ENCODE measurements at places on chromosomes 5 and 9. TPM values are rescaled to one million over a fixed set of nuclear protein-coding genes. Genes with fewer than 3 reads are reported as not detected.

- H3K4me3 ChIP-seq = peak overlapping the region; percentile 94
- peak overlapping the region; percentile 94 for H3K27ac ChIP-seq
- peaks cover 24% of the 10 kb centered on the region for H3K4me1 ChIP-seq
- no peaks in the 10 kb centered on the region for H3K27me3 ChIP-seq
- DNase-seq = peak; percentile 83
- H3K36me3 ChIP-seq = no peaks in the 10 kb centered on the region
These were observed 1.0 kb downstream of the KLF4 start for GRCh38 chr9:107488375-107489143.

DNA sequence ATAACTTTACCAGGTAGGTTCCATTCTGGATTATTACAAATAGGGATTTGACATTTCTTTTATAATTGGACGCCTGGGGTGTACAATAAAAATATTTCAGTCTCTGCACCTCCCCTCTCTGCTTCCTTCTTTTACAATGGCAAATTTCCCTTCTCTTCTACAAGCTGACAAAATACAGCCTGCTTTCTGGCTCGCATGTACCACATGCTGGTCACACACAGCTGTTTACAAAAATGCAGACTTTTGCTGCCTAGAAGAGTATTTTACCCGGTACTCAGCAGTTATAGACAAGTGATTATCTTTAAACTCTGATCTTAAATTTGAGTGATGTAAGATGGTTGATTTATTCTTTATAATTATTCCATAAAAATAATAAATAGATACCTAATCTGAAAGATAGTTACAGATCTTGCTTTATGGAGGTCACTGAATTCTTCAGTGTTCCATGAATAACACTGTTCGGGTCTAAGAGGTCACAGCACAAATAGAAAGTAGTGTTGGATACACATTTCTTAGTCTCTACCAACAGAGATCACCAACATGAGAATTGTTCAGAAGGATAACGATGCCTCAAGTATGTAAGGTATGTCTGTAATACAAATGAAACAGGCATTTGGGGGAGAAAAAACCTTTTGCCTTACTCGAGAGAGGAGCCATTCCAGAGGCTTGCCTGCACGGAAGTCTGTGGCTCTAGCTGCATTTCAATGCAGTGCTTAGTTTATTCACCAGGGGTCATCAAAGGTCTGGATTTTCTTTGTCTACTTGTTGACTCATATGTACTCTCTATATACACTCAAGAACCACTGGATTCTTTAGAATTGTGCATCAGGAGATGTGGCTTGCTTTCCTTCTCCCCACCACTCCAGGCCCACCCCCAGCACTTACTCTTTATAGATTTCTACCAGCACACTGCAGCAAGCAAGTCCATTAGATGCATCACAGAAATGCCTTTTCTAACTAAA lies 206.6 kb upstream of the RFX3 start:
- H3K36me3 ChIP-seq = no peaks in the 10 kb centered on the region
- no peak for DNase-seq
- no peaks in the 10 kb centered on the region for H3K27me3 ChIP-seq

DNA sequence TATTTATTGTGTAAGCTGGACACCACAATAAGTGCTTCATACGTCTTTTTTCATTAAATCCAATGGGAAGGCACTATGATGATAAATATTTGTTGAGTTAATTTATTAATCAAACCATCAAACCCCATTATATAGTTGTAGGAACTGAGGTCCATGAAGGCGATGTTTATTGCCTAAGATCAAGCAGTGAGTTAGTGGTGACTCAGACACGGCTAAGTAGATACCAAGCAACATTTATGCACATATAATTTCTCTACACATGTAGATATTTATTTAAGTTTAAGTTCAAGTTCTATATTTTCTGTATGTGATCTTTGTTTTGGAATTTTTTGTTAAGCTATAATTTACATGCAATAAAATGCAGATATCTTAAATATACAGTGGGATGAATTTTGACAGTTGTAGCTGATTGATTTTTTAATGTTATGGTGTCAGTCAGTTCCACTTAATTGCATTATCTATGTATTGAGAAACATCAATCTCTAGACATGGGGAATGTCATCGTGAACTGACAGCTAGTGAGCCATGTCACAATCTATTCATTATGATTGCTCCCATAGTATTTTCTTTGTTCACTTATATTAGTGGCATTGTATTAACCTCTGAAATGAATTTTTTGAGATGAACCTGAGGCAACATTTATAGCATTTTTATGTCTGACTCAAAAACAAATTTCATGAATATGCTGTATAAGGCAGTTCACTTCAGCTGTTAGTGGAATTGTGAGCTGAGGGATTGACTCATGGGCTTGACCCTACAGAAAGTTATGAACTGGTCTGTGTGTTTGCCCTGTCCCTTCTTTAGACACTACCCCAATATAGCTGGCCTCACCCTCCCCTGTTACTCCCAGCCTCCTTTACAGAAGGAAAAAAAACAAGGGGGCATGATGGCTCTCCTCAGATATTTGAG lies 11.9 kb upstream of the GARNL3 start:
- no peak for DNase-seq
- H3K36me3 ChIP-seq = no peaks in the 10 kb centered on the region
- no peak overlapping the region for H3K27ac ChIP-seq
- no peak overlapping the region for H3K4me3 ChIP-seq
- peaks cover 7% of the 10 kb centered on the region for H3K4me1 ChIP-seq

DNA sequence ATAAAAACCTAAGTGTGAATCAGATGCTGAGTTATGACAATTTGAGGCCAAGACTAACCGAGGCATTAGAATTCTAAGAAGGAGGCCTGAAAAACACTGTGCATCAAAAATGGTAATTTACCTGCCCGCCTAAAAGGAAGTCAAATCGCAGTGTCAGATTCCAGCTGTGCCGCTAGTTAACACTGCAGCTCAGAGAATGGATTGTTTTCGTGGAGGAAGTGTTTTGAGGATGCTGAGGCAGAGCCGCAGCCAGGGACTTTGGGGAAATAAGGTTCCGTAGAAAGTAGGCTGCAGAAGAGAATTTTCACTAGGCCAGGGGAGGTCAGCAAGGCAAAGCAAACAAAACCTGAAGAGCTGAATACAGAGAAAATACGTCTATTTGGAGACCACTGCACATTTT lies 226.4 kb upstream of the ISL1 start:
- H3K27ac ChIP-seq = no peak overlapping the region
- no peaks in the 10 kb centered on the region for H3K36me3 ChIP-seq

DNA sequence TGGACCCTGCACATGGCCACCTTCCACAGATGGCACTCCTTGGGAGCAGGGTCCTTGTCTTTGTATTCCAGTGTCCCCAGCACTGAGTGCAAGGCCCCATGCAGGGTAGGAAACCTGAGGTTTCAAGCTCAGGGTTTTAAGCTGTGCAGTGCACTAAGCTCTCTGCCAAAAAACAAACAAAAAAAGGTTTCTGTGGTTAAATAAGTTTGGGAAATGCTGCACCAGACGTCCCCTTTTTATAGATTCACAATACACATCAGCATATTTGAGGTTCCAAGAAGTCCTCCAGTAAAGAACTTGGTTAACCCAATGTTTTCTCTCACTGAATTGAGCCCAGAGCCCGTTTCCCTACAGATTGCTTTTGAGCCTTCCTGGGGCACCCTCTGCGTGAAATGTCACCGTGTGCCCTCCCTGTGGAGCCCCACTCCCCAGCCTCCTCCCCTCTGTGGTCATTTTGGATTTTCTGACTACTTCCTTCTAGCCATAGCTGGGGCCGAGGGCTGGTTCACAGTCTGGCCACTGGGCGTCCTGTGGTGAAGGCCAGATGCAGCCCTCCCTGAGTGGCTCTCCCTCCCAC lies 17.1 kb downstream of the DELE1 start:
- H3K27ac ChIP-seq = peak overlapping the region; percentile 8
- H3K36me3 ChIP-seq = peaks cover 17% of the 10 kb centered on the region
- no peaks in the 10 kb centered on the region for H3K27me3 ChIP-seq
- no peak for DNase-seq
- H3K4me1 ChIP-seq = peaks cover 19% of the 10 kb centered on the region
- no peak overlapping the region for H3K4me3 ChIP-seq

- peaks cover 12% of the 10 kb centered on the region for H3K4me1 ChIP-seq
- no peak overlapping the region for H3K4me3 ChIP-seq
- DNase-seq = peak; percentile 48
- H3K27ac ChIP-seq = no peak overlapping the region
- no peaks in the 10 kb centered on the region for H3K27me3 ChIP-seq
These were observed 6.8 kb downstream of the TRIM7 start for GRCh38 chr5:181198106-181198685.

GRCh38 chr5:79963261-79964061 lies 27.6 kb downstream of the MTX3 start:
- no peaks in the 10 kb centered on the region for H3K36me3 ChIP-seq
- no peak for DNase-seq
- H3K27me3 ChIP-seq = peaks cover 5% of the 10 kb centered on the region
- H3K27ac ChIP-seq = no peak overlapping the region

GRCh38 chr5:114524221-114524620 lies 162.4 kb downstream of the KCNN2 start:
- H3K36me3 ChIP-seq = no peaks in the 10 kb centered on the region
- no peak overlapping the region for H3K27ac ChIP-seq
- H3K4me3 ChIP-seq = no peak overlapping the region
- DNase-seq = no peak

DNA sequence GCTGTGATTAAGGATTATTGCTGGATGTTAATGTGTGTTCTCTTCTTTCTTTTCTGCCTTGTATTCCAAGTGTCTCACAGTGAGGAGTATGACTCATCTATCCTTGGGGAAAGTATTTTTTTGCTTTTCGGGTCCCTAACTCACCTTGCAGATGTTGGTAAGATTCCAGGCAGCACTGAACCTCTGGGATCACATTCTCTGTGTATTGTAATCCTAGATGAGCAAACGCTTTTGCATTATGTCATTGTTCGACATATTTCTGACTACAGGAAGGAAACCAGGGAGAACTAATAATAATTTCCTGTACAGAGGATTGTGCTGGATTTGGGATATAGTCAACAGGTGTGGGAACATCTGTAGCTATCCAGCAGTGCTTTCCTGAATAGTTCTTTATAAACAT lies 246.1 kb upstream of the TUT7 start:
- no peak for DNase-seq
- no peak overlapping the region for H3K4me3 ChIP-seq
- H3K4me1 ChIP-seq = no peaks in the 10 kb centered on the region

DNA sequence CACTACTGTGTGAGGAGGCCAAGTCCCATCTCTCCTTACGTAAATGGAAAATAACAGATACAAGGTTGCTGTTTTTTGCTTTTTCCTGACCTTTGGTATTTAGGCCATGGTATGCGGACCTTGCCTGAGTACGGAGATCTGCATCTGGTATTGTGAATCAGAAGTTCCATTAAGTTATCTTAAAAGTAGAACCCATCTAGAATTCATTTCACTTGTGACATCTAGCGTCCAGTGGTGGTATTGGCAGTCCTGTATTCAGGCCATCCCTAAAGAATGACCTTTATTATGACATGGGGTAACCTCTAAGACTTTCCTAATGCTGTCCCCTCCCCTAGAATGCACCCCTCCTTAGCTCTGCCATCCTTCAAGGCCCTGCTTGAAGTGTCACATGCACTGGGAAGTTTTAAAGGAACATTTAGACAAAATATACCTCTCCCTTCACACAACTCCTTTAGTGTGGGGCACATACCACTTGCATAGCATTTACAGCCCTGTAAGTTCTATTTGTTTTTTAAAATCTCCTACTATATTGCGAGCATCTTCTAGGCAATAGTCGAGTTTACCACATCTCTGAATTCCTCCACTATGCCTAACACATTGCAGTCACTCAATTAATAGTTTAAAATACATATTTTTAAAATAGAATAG lies 1.9 kb upstream of the SPDL1 start:
- no peak overlapping the region for H3K4me3 ChIP-seq
- H3K27me3 ChIP-seq = no peaks in the 10 kb centered on the region
- no peak for DNase-seq
- no peak overlapping the region for H3K27ac ChIP-seq

DNA sequence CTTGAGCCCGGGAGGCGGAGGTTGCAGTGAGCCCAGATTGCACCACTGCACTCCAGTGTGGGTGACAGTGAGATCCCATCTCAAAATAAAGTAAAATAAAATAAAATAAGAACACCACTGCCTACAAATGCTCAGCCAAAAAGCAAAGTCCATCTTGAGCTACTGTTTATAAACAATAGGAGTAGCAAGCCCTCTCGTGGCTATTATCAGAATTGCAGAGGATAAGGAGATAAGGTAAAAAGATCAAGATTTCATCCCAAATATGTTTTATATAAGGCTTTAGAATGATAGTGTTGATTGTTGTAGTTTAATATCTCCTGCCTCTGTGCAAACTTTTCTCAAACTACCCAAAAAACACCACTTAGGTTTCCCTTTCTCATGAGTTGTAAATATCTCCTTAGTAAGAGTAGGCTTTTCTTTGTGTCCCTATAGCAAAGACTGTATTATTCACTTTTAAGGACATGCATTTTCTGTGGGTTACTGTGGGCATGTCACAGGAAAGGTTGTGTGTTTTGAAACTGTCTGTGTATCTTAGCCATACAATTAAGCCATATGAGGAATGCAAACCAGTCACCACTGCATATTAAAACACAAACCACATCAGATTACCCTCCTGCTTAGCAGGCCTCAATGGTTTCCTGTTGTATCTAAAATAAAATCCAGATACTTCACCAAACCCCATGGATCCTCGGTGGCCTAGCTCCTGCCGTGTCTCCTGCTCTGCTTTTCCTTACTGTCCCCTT lies 31.8 kb upstream of the CKS2 start:
- no peaks in the 10 kb centered on the region for H3K4me1 ChIP-seq
- DNase-seq = no peak
- H3K4me3 ChIP-seq = no peak overlapping the region

TAF11L8 gene
- not detected for total RNA-seq

Measured in psoas muscle (tissue), 8 donors.